Lower leg skin (tissue), 4 donors: ENCODE measurements at places on chromosomes 7 and 10.

GRCh38 chr10:32132357-32132946, 76.2 kb upstream of the KIF5B start:
- no peak for DNase-seq

DNA sequence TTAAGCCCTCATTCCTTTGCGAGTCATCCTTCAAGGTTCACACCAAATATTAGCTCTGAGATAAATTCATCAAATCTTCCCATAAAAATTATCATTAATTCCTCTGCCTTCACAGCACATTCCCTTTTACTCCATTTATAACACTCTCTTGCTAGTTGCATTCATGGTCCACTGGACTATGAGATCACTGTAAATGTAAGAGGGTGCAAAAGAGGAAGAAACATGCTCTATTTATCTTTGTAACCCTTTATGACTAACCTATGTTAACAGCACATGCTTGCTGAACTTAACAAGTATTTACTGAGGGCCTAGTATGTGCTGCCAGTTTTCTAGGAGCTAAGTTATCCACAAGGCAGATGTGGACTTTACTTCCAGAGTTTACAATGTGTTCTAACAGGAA, 86.7 kb upstream of the TMEM168 start:
- DNase-seq, result no peak

DNA sequence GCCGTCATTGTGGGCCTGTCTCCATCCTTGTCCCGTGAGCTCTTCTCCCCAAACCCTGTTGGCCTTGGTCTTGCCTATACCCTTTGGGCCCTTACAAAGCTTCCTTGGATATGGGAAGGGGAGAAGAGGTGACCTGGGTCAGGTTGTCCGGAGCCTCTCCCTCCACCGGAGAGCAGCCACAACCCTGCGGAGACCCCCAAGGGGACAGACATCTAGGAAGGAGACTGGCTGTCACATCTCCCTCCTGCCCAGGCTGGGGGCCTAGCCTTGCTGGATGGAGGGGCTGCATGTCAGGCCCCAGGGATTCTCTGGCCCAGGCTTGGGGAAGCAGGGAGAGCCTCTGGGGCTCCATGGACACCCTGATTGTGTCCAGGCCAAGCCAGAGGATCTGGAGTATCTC, 11.8 kb downstream of the NACAD start:
- no peak for DNase-seq

GRCh38 chr10:13652860-13653259, 66.1 kb downstream of the PRPF18 start:
- DNase-seq, result no peak

- DNase-seq, result no peak
These were observed 62.5 kb downstream of the MKI67 start for GRCh38 chr10:128063736-128064107.

- no peak for DNase-seq
These were observed 163.6 kb downstream of the CDK14 start for GRCh38 chr7:90759710-90760109.

DNA sequence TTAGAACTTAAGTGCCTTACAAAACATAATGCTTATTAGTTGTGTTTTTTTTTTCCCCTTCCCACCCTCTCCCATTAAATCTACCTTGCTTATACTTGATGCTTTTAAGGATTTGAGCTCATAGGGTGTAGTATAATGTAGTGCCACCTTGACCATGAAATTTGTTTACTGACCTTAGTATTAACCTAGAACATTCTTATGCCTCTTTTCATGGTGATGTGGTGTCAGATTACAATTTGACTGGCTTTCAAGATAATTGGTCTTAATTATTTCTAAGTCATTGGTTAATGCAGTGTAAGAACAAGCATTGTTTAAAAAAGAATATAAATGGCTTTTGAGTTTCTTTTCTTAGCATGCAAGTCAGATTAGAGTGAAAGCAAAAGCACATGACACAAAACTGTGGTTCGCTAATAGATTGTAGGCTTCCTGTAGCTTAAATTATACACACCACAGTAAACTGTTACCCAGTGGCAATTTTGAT, 61.8 kb downstream of the ADD3 start:
- no peak for DNase-seq

GRCh38 chr7:130040576-130040975, 10.6 kb downstream of the ZC3HC1 start:
- DNase-seq, result peak; percentile 7

- peak; percentile 63 for DNase-seq
These were observed 396.5 kb upstream of the MKI67 start for GRCh38 chr10:128522551-128523308.

DNA sequence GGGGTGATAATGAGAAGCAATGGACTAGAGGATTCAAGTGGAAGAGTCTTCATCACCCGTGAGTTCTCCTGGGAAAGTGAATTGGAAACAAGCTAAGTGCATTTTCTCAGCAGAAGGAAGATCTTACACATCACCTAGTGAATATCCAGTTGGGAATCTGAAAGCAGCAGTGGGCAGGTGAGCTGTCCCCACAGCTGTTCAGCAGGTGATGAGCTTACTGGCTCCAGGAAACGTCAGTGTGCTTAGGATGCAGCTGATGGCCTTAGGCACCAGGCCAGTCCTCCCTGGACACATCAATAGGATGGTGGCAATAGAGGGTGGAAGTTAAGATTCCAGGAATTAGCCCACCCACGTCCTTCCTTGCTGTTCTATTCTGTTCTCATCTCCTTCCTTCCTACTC, 66.7 kb downstream of the NOD1 start:
- DNase-seq, result no peak

DNA sequence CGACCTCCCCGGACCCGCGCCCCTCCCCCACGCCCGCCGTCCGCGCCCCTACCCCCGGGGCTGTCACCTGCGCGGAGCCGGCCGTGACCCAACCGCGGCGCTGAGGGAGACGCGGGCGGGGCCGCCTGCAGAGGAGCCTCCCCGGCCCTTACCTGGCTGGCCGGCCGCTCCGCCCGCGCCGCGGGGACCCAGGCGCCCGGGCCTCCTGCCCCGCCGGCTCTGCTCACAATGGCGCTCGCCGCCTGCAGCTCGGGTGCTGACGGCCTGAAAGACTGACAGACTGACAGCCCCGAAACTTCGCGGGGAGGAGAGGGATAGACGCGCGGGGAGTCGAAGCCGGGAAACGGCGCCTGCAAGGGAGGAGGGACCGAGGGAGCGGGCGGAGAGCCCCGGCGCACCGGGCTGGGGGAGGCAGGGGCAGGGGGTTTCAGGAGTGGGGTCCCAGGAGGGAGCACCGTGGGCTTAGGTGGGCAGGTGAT, 393 bp downstream of the ZNF467 start:
- peak; percentile 85 for DNase-seq

DNA sequence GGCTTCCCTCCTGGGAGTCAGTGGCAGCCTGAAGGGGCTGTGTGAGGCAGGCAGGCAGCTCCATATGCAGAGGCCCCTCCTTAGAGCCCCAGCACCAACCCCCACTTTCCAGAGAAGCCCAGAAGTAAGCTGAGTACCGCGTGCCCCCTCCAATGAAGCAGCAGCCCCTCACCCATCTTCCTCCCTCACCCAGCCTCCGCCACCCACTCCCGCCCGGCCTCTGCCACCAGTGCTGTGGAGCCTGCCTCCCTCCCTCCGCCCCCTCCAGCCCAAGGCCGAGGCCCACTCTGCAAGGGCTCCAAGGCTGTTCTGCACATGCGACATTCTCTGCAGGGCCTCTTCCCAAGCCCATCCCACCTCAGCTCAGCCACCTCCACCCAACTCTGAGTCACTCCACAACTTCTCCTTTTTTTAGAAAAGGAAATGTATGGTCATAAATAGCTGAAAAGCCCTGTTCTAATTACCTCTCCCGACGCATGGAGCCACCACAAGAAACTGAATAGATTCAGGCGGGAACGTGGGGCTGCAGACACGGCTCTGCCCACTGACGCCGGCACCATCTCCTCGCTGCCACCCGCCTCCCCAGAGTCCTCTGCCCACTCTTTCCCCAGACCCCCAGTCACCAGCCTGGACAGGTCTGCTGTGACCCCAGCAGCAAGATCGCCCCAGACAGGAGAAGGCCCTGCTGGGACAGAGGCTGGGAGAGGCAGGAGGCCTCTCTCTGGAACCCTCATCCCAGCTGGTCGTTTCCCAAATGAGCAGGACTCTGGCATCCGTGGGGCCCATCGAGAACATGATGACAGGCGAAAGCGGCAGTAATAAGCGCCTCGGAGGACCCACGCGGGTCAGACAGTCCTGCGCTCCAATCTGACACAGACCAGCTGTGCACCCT, 213.9 kb downstream of the MAD1L1 start:
- no peak for DNase-seq

- DNase-seq, result no peak
These were observed 139.6 kb downstream of the MLLT10 start for GRCh38 chr10:21673668-21674067.

DNA sequence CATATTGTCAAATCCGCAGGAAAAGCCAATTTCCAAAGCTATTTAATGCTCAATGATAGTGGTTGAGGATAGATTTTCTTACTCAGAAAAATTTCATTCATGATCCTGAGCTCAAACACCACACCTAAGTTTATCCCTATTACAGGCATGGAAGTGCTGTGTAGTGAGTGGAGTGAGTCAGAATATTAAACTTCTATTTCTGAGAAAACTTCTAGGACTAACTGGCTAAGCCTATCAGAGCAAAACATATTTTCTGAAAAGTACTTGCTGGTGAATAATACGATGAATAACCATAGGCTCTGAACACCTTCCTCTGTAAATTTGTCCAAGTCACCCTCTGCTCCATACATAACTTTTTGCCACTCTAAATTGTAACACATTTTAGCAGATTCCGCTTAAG, 221.5 kb downstream of the SUGCT start:
- DNase-seq, result no peak

- DNase-seq, result no peak
These were observed 221.3 kb upstream of the CSTF2T start for GRCh38 chr10:51920672-51921071.

GRCh38 chr10:2232479-2232878, 495.2 kb upstream of the ADARB2 start:
- no peak for DNase-seq

DNA sequence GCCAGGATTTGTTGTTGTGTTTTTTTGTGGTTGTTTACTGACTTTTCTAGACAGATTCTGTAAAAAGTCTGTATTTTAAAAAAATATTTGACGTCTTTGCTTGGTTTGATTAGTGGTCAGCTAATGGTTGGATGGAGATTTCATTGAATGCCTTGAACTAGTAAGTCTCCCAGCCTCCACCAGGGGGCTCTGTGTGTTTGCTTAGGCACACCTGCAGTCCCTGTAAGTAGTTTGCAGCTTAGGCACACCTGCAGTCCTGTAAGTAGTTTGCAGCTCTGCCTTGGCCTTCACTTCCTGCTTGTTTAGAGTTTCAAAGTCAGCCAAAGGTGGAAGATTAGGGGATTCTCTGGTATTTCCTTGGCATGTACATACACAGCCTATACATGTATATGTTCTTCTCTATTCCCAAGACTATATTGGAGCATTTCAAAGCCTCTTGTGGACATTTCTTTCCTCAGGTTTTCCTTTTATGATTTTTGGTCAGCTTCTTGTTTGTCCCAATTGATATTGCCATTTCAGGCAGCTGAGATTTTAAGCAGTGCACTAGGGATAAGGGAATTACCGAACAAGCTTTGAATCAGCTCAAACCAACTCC, 101.6 kb downstream of the CCSER2 start:
- DNase-seq, result no peak

GRCh38 chr7:128059143-128059988, 28.1 kb upstream of the LRRC4 start:
- DNase-seq, result no peak

DNA sequence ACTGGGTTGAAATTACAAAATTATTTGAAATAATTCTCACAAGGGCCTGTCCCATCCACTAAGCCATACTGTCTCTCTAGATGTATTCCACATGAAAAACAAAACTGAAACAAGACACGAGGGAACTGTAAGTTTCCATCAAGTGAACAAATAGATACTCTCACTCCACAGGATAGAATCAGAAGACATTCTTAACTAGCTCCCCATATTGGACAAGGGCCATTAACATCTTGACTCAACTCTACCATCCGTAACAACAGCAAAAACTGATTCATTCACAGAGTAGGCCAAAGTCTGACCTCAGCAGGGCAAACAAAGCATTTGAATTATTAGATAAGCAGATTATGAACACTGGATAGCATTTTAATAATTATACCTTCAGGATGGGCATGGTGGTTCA, 29.1 kb downstream of the UBE2H start:
- DNase-seq, result no peak
